NCI-H345 (cell line): ENCODE measurements at places on chromosomes 3 and 15.
A peak's percentile ranks its signal among the peaks of the same experiment; 100 is the strongest.

DNA sequence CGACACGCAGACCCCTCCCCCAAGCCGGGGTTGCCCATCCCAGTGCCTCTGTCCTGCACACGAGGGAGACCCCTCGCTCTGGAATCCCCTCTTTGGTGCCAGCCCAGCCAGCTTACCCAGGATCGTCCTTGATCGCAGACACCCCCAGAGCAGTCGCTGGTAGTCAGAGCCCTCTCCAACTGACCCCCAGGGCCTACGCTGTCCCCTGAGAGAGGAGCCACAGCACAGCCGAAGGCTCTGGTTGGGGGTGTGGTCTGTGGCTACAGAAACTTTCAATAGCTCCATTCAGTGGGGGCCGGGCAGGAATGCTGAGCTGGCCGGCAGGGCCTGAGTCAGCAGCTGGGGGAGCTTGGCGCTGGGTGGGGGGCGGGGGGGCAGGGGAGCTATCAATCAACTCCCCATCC, at the start of gene LCTL:
LCTL (minus strand) TSS at position 258 of the 404 bp plus-strand sequence. CDS start 633 bp downstream, outside the sequence.
- DNase-seq = no peak

- no peak for DNase-seq
Measured at GRCh38 chr15:67048281-67049279, 16.8 kb upstream of the SMAD3 start.

- no peak for DNase-seq
Measured at GRCh38 chr3:29618395-29619282, 337.8 kb downstream of the RBMS3 start.

DNA sequence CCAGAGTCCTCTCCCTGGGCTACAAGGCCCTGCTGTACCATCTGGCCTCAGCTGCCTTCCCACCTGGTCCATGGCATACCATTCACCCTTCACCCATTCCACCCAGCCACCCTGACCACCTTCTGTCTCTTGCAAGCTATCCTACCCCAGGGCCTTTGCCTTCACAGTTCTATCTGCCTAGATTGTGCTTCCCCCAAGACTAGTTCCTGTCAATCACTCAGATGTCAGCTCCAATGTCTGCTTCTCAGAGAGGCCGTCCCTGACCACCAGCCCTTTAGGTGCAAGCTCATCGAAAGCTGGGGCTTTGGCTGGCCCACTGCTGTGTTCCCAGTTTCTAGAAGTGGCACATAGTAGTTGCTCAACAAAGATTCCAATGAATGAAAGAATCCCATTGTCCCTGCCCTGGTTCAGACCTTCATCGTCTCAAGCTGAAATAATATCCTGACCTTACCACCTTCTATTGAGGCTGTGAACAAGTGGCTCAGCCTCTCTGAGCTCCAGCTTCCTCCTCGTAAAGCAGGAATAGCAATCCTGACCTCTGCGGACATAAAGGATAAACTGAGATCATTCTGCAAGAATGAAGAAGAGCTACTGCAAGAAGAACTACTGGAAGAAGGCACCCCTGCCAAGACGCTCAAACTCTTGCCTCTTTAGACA, 15.8 kb downstream of the EFCAB12 start:
- DNase-seq = no peak

- DNase-seq = no peak
Measured at GRCh38 chr3:153722157-153722556, 399.0 kb upstream of the ARHGEF26 start.

GRCh38 chr15:51649659-51650521, 27.3 kb upstream of the DMXL2 start:
- peak; percentile 66 for DNase-seq

DNA sequence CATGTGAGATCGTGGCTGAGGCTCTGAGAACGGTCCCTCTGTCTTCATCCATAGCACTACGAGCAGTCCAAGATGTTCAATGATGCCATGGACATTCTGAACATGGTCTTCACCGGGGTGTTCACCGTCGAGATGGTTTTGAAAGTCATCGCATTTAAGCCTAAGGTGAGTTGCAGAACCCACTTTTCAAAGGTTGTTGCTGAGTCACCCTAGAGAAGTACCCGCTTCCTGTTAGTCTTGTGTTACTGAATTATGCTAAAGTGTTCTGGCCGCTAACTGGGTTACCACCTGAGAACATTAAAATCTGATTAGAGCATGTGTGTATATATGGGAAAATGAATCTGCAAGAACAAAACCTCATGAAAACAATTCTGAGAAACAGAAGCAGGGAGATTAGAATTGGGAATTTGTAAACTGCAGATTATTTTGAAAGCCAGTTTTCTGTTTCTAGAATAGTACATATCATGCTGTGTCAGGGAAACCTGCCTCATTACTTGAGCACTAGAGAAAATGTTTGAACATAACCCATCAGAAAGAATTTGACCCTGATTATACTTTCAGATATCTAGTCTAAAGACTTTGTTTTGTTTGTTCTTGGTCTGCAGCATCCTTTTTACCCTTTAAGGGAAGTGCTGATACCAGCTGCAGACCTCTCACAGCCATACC, 92.6 kb downstream of the CHDH start:
- DNase-seq = no peak

- no peak for DNase-seq
Measured at GRCh38 chr3:36488077-36488789, 107.9 kb downstream of the STAC start.

- no peak for DNase-seq
Measured at GRCh38 chr15:68552344-68552743, 26.4 kb upstream of the CORO2B start.

- DNase-seq = no peak
Measured at GRCh38 chr3:139309880-139310279, 33.9 kb upstream of the MRPS22 start.

- DNase-seq = no peak
Measured at GRCh38 chr15:74543583-74543982, 2.6 kb downstream of the ARID3B start.

GRCh38 chr15:44265757-44266156, 22.8 kb upstream of the GOLM2 start:
- DNase-seq = no peak

GRCh38 chr3:69048990-69049389, 3.1 kb downstream of the TMF1 start:
- DNase-seq = no peak

GRCh38 chr15:72174551-72175165, 22.9 kb downstream of the GRAMD2A start:
- DNase-seq = no peak

GRCh38 chr3:133592843-133593242, 19.4 kb downstream of the CDV3 start:
- no peak for DNase-seq

- DNase-seq = no peak
Measured at GRCh38 chr3:178233371-178234071, 302.7 kb upstream of the KCNMB2 start.

DNA sequence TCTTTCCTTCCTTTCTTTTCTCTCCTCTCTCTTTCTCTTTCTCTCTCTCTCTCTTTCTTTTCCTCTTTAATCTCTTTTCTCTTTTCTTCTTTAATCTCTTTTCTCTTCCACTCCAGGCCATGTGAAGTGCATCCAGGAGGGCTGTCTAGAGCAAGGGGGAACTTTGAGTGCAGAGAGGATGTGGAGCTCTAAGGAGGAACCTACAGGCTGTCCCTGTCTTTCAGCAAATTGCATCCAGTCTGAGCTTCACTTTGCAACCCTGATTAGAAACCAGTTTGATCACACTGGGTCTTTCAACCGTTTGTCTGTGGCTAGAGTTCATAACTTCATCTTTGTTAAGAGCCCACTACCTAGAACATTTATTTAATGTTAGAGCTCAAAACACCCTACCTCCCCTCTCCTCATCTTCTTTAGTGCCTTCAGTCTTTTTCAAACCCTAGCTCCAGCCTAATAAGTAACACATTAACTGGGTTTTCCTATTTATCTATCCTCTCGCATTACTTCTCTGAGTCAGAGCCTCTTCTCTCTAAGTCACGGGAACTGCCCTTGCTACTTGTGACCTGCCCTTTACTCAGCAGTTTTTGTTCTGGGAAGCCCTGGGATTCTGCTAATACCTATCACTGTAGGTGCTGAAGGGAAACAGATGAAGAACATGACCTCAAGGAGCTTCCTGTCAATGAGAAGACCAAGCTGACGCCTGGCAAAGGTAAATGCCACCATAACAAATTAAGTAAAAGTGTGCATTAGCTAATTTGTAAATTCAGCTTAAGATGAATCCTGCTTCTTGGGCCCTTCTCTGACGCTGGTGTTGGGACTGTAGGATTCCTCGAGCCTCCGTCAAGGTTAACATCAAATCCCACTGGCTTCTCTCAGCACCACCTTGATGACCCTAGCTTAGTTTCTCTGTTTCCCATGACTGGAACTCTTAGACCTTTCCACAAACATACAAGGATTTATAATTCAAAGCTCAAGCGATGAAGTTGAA, at the start of gene GCNT3:
GCNT3 (plus strand) TSS at position 508 of the 985 bp plus-strand sequence. CDS start 6,456 bp downstream, outside the sequence.
- DNase-seq = no peak

DNA sequence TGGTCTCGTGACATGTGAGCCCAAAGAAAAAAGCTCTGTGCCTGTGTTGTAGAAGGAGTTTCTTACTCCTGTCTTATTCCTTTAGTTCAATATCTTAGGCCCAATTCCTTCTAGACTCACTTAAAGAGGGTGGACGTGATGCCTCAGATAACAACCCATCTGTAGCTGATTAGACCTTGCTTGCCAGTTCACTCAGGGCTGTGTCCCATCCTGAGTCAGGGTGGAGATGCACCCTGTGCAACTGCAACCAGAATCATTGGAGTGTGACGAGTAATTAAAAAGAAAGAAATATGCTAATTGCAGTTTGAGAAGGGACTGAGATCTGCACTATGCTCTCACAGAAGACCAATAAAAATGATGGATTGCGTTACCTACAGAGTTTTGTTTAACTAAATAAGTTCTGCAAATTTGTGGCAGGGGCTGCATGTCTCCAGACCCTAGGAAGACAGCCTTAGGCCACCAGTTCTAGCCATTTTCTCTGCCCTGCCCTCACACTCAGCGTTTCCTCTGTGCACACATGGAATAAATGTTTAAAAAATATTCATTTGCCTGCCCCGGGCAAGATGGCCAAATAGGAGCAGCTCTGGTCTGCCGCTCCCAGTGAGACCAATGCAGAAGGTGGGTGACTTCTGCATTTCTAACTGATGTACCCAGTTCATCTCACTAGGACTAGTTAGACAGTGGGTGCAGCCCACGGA, 83.0 kb downstream of the MOBP start:
- no peak for DNase-seq

- peak; percentile 3 for DNase-seq
Measured at GRCh38 chr3:73143821-73144237, 82.4 kb downstream of the EBLN2 start.

DNA sequence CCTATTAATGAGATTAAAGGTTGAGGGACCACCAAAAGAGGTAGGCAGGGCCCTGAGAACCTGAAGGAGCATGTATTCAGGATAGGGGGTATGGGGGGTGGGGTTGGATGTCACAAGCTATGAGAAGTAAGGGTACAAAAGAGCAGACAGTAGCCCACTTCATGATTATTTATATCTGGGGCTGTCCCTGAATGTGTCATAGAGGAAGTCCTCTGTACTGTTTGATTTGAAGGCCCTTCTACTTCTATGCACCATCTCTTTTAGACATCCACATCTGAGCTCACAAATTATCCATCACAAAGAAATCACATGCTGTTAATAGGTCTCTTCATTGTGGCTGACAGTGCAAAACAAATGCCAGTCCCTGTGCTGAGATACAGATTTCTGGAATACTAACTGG, 68.6 kb downstream of the FHIT start:
- no peak for DNase-seq
